ENCODE measurements at places on chromosomes 2 and 18.

DNA sequence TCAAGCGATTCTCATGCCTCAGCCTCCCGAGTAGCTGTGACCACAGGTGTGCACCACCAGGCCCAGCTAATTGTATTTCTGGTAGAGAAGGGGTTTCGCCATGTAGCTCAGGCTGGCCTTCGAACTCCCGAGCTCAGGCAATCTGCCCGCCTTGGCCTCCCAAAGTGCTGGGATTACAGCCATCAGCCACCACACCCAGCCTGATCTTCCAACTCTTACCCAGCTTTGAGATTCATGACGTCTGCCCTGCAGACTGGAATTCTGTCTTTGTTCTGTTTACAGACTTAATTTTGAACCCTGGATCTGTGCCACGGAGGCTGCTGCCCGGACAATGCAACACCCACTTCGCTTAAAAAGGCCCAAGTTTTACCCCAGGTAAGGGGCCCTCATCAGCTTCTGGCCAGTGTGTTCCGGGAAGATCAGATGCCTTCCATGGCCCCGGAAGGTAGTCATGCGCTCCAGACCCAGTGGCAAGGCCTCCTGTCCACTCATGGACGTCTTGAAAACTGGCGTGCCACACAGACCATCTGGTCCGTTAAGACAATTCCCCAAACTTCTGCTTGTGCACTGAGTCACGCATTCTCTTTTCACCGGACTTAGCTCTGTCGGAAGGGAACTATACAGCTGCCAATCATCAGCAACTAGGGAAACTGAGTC is 5.5 kb downstream of the PXDN start:
- DNase-seq = no peak

GRCh38 chr2:172294983-172295382 is 132.4 kb upstream of the ITGA6 start:
- DNase-seq = no peak

- DNase-seq = no peak
Measured at GRCh38 chr18:54606835-54607212, 15.8 kb downstream of the DYNAP start.

DNA sequence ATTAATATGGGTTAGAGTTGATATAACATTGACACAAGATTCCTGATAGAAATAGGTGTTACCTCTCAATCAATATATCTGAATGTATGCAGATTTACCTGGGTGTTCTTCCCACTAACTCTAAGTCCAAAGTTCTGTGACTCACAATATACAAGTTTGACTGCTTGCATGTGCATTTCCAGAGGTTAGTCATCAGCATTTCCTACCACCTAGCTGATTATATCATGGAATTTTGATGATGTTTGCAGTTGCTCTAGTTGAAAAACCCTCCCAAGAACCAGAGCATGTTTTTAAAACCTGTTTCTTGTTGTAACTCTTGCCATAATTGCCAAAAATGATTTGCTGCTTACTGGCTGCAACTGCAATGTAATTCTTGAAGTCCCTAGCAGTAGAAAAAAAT is 15.0 kb upstream of the DSG1 start:
- DNase-seq = no peak

GRCh38 chr2:10531874-10532637 is 83.9 kb upstream of the ODC1 start:
- no peak for DNase-seq

GRCh38 chr2:68039317-68039716 is 23.5 kb downstream of the C1D start:
- DNase-seq = no peak

- DNase-seq = no peak
Measured at GRCh38 chr2:46383784-46384456, 86.7 kb downstream of the EPAS1 start.

- DNase-seq = no peak
Measured at GRCh38 chr2:38293152-38293865, 83.8 kb downstream of the ATL2 start.

GRCh38 chr2:83595121-83595690 is 863.9 kb downstream of the SUCLG1 start:
- no peak for DNase-seq

GRCh38 chr2:105380432-105381100 is 18.3 kb downstream of the FHL2 start:
- no peak for DNase-seq

DNA sequence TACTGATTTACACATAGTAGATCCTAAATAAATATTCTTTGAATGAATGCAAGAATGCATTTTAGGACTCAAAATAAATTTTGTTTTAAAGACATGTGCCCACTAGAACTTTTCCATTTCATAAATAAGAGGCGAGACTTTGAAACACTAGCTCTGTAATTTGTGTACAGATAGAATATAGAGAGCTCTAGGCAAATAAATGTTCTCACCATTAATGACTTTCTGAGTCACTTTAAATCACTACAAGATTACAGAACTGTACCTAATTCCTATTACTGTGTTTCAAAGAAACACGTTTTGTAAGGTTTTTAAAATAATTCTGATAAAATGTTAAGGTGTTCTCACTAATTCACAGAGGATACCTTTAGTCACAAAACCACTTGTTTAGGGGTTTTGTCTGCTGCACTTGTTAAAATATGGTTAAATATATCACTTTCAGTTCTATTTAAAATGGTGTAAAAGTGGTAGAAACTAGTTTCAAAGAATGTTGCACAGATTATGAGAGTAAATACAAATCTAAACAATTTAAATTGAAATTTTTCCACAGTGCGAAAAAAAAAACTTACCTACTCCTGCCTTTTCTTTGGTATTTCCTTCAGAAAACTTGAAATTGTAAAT is 158.7 kb upstream of the ZC3H15 start:
- DNase-seq = no peak

DNA sequence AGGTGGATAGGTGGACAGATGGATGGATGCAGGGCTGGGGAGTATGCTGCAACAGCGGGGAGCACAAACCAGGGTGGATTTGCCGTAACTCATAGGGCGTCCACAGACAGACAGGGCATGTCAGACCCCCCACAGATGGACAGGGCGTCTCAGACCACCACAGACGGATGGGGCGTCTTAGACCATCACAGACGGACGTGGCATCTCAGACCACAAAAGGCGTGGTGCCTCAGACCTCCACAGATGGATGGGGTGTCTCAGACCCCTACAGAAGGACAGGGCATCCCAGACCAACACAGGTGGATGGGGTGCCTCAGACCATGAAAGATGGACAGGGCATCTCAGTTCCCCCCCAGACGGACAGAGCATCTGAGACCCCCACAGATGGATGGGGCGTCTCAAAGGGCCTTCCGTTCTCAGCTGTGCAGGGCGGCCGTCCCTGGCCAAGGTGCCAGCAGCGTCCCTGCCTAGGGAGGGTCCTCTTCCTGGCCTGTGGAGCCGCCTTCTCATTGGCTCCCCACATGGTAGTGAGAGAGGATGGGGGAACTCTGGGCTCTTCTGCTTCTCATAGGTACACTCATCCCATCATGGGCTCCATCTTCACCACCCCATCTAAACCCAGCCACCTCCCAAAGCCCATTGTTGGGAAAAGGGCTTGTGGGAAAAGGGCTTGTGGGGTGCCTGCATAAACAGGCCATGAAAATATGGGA is 2.1 kb downstream of the ANKMY1 start:
- no peak for DNase-seq

GRCh38 chr2:168457190-168457895 is 1.3 kb downstream of the CERS6 start:
- DNase-seq = no peak

DNA sequence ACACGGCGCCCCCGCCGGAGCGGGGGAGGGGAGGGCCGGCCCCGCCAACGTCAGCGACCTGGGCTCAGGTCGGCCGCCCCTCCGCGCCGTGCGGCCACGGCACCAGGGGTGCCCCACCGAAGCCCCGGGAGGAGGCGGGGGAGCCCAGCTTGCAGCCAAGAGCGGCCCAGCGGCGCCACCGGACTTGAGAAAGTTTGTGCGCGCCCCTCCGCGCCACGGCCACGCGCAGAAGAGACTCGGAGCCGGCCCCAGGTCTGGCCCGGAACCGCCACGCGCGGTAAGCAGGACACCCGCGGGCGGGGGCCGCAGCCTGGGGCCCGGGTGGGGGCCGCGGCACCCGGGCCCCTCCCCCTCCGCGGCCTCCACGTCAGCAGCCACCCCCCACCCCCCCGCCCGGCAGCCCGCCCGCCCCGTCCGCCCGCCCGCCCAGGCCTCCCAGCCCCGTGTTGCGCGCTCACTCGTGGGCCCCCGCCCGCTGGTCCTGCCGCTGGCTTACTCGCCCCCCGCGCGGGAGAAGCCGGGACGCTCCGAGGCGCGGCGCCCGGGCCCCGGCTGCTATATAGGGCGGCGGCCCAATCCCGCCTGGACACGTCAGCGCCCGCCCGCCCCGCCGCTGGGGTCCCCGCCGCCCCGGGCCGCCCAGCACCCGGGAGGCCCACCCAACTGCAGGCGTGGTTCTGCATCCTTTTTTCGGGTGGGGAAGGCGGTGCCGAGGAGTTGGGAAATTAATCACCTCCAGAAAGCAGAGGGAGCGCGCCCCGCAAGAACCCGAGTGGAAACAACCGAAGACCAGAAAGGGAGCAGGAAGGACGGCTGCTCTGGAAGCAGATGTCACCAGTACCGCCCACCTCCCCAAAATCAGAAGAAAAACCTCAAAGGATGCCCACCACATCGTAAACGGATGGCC is 42.9 kb downstream of the HDLBP start:
- DNase-seq = peak; percentile 36

DNA sequence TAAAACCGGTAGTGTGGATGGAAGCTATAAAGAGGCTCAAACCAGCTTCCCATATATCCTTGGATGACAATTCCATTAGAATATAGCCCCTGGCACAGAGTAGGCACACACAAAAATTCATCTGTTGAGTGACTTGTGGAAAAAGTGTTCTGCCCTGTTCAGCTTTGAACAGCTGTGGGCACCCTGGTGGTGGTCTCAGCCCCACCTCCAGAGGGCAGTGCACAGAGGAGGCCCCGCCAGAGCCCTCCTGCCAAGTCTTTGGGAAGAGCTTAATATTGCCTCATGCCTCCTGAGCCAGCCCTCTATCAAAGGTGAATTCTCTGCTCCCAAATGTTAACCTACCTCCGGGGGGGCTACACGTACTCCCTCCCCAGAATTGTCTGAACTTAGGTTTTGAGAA is 30.4 kb downstream of the EPAS1 start:
- no peak for DNase-seq

- DNase-seq = no peak
Measured at GRCh38 chr2:231294116-231294515, 95.7 kb downstream of the ARMC9 start.

DNA sequence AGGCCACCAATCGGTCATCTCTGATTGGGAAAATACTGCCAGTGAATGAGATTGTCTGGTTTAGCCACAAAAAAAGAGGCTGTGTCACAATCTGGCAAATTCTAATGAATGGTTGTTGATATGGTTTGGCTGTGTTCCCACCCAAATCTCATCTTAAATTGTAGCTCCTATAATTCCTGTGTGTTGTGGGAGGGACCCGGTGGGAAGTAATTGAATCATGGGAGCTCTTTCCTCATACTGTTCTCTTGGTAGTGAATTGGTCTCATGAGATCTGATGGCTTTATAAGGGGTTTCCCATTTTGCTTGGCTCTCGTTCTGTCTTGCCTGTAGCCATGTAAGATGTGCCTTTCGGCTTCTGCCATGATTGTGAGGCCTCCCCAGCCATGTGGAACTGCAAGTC is 838.3 kb downstream of the SLC4A3 start:
- DNase-seq = no peak

- no peak for DNase-seq
Measured at GRCh38 chr2:202976809-202977208, 37.9 kb upstream of the NBEAL1 start.

GRCh38 chr18:74479486-74480148 is 16.5 kb upstream of the CNDP2 start:
- DNase-seq = no peak

DNA sequence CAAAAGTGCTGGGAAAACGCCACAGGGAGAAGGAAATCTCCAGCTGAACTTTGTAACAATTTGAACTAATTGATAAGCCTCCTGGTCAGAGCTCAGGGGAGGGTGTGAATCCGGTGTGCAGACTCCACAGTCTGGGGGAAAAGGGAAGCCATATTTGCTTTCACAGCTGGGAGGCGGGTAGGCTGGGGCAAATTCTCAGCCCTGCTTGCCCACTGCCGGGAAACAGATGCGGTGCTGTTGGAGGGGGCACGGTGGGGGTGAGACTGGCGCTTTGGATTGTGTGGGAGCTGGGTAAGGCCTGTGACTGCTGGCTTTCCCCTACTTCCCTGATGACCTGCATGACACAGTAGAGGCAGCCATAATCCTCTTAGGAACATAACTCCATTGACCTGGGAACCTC is 134.8 kb downstream of the ADCYAP1 start:
- DNase-seq = no peak

DNA sequence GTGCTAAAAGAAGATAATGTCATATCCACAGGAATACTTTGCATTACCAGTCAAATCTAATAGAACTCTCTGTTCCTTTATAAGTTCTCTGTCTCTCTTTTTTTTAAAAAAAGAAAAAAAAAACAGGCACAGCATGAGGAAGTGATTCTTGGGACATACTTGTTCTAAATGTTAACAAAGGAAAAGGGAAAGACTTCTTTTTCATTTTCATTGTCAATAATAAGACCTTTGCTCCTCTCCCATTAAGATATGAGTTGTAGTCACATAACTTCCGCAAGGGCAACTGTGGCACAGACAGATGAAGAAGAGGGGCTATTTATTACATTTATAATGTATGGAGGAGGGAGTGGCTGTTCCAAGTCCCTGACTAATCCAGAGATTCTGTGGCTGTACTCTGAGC is 4.7 kb downstream of the CD302 start:
- DNase-seq = no peak

GRCh38 chr2:147575106-147575505 is 269.7 kb upstream of the ACVR2A start:
- no peak for DNase-seq

DNA sequence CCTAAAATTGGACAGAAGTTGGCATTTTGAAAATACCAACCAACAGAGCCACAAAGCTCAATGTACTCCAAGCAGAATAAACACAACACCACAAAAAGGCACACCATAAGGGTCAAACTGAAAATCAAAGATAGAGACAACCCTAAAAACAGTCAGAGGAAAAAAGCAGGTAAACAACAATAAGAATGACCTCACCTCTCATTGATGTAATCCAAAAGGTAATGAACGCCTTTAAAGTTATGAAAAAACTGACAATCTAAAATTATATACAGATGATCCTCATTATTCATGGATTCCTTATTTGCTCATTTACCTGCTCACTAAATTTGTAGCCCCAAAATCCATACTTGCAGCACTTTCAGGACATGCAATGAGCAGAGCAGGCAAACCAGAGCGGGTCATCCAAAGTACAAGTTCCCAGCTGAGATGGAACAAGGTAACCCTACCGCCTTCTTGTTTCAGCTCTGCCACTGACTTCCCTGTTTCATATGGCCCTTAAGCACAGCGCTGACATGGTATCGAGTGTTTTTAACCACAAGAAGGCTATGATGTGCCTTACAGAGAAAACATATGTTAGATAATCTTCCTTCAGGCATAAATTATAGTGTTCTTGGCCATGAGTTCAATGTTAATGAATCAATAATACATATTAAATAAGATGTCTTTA is 17.0 kb downstream of the RTN4 start:
- DNase-seq = no peak

DNA sequence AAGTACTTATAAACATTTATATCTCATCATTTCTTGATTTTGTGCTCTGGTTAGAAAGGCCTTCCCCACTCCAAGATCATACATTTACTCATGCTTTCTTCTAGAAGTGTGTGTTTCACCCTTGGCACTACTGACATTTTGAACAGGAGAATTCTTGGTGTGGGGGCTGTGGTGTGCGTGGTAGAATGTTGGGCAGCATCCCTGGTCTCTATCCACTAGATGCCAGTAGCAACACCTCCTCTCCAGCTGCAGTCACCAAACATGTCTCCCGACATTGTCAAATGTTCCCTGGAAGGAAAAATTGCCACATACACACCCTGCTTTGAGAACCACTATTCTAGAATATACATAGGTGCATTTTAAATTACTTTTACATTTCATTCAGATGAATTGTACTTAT is 8.7 kb upstream of the TGIF1 start:
- DNase-seq = no peak
